ENCODE measurements at places on chromosomes 16 and 17.

DNA sequence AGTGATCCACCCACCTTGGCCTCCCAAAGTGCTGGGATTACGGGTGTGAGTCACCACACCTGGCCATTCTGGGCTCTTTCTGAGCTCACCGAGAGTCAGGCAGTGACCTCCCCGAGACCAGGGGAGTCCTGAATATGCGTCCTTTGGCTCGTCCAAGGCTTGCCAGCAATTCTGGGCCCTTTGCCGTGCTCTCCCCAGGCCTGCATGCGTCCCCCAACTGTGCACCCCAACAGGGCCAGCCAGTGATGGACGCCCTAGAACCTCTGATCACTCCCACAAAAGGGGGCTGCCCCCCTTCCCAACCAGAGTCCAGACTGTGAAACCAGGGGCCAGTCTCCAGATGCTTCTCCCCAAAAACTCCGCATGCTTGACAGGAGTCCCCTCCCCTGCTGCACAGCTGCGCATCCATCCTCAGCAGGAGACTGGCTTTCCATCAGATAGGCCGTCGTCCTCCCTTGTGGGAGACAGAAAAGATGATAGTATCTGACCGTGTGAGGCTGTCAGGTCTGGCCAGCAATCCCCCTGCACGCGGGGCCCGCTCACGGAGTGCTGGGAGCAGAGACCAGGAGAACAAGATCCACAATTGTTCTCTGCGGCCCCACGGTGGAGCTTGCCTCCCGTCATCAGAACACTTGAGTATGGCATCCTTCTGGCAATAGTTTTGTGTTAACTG, 15.5 kb downstream of the HS3ST6 start:
- no peak for DNase-seq

- DNase-seq, result no peak
Observed at GRCh38 chr16:82093666-82094300, 58.7 kb downstream of the HSD17B2 start.

DNA sequence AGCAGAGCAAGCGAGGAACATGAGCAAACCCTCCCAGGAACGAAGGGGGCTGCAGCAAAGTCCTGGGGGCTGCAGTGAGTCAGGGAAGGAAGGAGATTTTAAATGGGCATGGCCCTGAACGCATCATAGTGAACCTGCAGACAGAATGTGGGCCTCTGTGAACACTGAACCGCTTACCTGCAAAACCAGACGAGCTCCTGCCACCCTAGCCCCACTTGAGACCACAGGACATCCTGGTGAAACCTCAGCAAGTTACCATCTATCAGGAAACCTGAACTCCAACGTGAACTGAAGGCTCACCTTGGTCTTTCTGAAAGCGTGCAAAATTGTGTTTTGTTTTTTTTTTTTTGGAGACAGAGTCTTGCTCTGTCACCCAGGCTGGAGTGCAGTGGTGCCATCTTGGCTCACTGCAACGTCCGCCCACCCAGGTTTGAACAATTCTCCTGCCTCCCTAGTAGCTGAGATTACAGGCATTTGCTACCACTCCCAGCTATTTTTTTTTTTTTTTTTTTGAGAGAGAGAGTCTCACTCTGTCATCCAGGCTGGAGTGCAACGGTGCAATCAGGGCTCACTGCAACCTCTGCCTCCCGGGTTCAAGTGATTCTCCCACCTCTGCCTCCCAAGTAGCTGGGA, 30.8 kb downstream of the FANCA start:
- peak; percentile 18 for DNase-seq

DNA sequence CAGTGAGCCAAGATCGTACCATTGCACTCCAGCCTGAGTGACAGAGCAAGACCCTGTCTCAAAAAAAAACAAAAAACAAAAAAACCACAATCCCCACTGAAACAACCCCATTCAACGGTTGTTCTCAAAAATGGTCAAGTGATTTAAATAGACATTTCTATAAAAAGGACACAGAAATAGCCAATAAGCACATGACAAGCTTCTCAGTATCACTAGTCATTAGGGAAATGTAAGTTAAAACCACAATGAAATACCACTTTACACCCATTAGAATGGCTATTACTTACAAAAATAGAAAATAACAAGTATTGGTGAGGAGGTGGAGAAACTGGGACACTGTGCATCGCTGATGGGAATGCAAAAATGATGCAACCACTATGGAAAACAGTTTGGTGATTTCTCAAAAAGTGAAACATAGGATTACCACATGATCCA, 26.6 kb upstream of the MYLK3 start:
- DNase-seq, result no peak

- DNase-seq, result no peak
Observed at GRCh38 chr16:50705436-50706110, 12.2 kb downstream of the NOD2 start.

GRCh38 chr17:48445248-48445620, 15.2 kb upstream of the SKAP1 start:
- DNase-seq, result no peak

- DNase-seq, result no peak
Observed at GRCh38 chr16:10033556-10033955, 148.7 kb downstream of the GRIN2A start.

DNA sequence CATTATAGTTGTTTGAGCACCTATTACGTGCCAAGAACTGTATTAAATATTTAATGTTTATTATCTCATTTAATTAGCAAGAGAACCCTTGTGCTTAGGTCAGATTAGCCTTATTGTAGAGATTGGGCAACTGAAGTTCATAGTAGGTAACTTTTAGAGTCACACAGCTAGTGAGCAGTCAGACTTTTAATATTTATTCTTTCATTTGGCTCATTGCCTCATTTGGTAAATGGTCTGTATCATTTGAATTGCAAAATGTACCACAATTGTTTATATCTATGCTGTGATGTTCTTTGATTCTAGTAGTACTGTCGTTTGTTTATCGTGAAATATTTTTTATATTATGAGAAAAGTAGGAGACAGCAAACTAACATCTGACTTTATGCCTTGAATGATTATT, 7.6 kb downstream of the CLTC start:
- DNase-seq, result no peak

GRCh38 chr17:33416131-33416530, 123.0 kb upstream of the ASIC2 start:
- no peak for DNase-seq

- DNase-seq, result no peak
Observed at GRCh38 chr17:72977771-72978417, 114.6 kb downstream of the SLC39A11 start.

DNA sequence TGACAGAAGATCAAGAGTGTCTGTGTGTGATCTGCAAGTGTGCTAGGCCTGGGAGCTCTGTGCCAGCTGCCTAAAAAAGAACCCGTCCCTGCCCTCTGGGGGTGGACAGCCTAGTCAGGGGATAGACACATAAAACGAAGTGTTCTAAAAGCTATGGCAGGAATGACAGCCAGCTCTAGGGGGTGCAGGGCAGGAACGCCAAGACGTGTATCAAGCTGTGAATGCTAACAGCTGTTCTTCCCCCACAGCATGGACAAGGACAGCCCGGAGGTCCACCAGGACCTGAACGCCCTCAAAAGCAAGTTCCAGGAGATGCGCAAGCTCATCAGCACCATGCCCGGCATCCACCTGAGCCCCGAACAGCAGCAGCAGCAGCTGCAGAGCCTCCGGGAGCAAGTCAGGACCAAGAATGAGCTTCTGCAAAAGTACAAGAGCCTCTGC, 5.1 kb downstream of the RASD1 start:
- DNase-seq, result no peak

DNA sequence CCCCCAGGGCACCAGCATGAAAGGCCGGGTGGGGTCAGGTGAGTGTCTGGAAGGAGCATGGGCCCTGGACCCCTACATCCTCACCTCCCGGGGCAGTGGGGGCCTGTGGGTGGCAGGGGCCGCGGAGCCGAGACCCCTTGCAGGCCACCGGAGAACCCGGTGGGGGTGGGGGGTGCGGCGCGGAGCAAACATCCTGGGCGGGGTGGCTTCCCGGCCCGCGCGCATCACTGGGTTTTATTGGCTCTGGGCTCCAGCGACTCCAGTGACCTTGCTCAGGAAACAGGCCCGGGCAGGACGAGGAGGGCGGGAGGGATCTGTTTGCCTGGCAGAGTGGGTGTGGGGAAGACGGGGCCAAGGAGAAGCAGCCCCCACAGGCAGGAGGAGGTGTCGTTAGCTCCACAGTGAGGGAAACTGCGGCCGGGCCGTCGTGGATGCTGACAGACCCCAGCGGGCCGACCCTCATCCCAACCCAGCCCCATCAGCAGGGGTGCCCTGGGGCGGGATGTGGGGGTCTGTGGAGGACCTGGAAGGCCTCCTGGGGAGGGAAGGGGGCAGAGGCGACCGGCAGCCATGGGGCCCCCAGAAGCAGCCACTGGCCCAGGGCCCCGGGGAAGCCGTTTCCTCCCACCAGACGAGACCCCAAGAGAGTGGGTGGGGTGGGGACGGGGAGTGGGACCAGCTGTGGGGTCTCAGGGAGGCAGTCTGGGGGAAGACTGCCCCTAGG, 10.6 kb downstream of the SSTR5 start:
- no peak for DNase-seq

DNA sequence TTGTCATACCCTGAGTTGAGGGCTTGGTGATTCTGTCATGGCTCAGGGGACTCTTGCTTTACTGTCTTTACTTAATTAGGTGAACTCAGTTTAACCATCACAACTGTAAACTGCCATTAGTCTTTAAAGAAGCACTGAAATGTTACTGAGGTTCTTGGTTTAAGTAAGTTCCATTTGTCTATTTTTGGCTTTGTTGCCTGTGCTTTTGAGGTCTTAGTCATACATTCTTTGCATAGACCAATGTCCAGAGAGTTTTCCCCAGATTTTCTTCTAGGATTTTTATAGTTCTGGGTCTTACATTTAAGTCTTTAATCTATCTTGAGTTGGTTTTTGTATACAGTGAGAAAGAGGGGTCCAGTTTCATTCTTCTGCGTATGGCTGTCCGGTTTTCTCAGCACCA, 137.5 kb downstream of the SOCS1 start:
- DNase-seq, result no peak

DNA sequence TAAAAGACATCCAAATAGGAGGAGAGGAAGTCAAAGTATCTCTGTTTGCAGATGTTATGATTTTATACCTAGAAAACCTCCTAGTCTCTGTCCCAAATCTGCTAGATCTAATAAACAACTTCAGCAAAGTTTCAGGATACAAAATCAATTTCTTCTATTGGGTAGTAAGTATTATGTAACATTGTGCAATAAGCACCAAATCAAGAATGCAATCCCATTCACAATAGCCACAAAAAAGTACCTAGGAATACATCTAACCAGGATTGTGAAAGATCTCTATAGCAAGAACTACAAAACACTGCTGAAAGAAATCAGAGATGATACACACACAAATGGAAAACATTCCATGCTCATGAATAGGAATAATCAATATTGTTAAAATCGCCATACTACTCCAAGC, 13.0 kb downstream of the NLRP1 start:
- DNase-seq, result no peak

DNA sequence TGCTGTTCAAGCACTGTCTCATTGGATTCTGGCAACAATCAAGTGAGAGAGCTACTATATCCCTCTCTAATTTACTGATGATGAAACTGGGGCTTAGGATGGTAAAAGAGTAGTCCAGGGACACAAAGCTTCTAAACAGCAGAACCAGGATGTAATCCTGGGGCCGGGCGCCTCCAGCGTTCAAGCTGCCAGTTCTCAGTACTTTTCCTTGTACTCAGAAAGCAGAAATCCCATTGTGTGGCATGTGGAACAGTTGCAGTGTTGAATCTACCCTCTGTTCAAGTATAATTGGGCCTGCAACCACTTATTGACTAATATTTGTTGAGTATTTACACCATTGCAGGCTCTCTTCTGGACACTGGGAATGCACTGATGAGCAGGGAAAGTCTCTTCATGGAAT, 14.5 kb upstream of the CDH13 start:
- no peak for DNase-seq

DNA sequence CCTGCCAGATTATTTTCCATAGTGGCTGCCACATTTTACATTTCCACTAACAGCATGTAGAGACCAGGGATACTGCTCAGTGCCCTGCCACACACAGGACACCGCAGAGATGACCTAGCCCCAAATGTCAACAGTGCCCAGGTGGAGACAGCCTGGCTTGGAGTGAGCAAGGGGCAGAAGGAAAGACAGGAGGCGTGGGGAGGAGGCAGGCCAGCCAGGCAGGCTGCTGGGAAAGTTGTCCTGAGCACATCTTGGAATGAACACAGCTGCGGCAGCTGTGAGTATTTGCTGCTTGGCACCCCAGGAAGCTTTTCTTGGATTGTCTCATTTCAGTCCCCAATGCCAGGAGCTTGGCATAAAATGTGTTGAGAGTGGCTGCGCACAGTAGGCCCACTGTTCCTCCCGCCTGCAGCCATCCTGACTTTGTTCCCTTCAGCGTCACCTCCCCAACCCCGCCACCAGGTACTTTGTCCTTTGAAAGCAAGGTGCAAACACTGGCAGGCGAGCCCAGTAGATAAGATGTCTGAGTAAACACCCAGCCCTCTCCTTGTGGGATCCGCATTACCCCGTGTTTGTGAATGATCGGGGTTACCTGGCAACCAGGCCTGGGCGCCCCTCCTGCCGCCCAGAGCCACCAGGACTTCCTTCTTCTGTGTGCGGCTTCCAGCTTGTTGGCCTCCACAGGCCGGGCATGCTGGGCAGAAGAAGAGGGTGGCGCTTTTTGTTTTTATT, 114.0 kb downstream of the CMIP start:
- no peak for DNase-seq

DNA sequence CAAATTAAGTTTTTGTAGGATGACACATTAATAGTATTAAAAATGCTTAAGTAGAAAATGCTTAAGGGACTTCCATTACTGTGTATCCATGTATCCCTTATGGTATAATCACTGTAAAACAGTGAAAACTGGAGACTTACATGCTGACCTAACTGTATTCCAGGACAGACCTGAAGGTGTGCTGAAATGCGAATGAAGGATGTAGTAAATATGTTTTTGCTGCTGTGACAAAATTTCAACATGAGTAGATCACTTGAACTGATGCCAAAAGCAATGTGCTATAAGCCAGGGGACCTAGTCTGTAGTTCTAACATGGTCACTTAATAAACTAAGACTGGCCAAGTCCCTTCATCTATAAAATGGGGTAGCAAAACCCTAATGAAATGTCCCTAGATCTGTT, 142.0 kb upstream of the CORO6 start:
- no peak for DNase-seq

- no peak for DNase-seq
Observed at GRCh38 chr17:78014646-78015045, 56.1 kb downstream of the TNRC6C start.

GRCh38 chr16:88759245-88759975, 25.6 kb downstream of the PIEZO1 start:
- DNase-seq, result no peak

- no peak for DNase-seq
Observed at GRCh38 chr16:78176435-78176834, 77.0 kb downstream of the WWOX start.

DNA sequence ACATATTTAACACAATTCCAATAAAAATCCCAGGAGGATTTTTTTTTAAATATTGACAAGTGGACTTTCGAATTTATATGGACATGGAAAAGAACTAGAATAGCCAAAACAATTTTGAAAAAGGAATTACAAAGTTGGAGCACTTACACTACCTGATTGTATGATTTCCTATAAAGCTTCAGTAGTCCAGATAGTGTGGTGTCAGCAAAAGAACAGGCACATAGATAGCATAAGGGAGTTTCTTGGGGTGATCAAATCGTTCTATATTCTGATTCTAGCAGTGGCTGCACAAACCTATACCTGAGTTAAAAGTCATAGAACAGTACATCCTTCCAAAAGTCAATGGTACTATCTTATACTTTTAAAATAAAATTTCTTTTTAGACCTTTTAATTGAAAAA, 66.4 kb upstream of the CES5A start:
- DNase-seq, result no peak

- peak; percentile 55 for DNase-seq
Observed at GRCh38 chr17:9575381-9576101, at the start of gene STX8. Gene STX8, minus strand, starts transcription at chr17:9575820. Its CDS starts 12 bp downstream, at chr17:9575808.

GRCh38 chr16:20791923-20792612, 14.2 kb downstream of the ERI2 start:
- DNase-seq, result no peak
